CD4-positive, alpha-beta memory T cell (primary cell): ENCODE measurements at places on chromosomes 7 and 10. TPM values are rescaled to one million over a fixed set of nuclear protein-coding genes. Genes with fewer than 3 reads are reported as not detected.
A peak's percentile ranks its signal among the peaks of the same experiment; 100 is the strongest.

NKX2-3 gene
- total RNA-seq = not detected

SVOPL gene
- not detected for total RNA-seq

ANKIB1 gene
- 77.7 TPM for total RNA-seq

OPN1SW gene
- total RNA-seq = not detected

VWA2 gene
- not detected for total RNA-seq

METTL27 gene
- 7.6 TPM for total RNA-seq

AHR gene
- total RNA-seq = 35.2 TPM

- DNase-seq = peak; percentile 86
- no peak overlapping the region for H3K4me3 ChIP-seq
- H3K27ac ChIP-seq = peak overlapping the region; percentile 54
- peaks cover 66% of the 10 kb centered on the region for H3K4me1 ChIP-seq
- no peaks in the 10 kb centered on the region for H3K27me3 ChIP-seq
Observed at GRCh38 chr10:29681676-29682448, 47.1 kb upstream of the SVIL start.

GRCh38 chr7:31957090-31957720 lies 113.0 kb downstream of the PDE1C start:
- no peaks in the 10 kb centered on the region for H3K4me1 ChIP-seq
- no peak overlapping the region for H3K4me3 ChIP-seq
- H3K27me3 ChIP-seq = no peaks in the 10 kb centered on the region
- DNase-seq = no peak

- H3K27me3 ChIP-seq = no peaks in the 10 kb centered on the region
- no peaks in the 10 kb centered on the region for H3K36me3 ChIP-seq
- no peak for DNase-seq
- no peak overlapping the region for H3K27ac ChIP-seq
- no peak overlapping the region for H3K4me3 ChIP-seq
- H3K4me1 ChIP-seq = peaks cover 91% of the 10 kb centered on the region
Observed at GRCh38 chr10:14656052-14656730, 118.5 kb downstream of the FAM107B start.

GRCh38 chr10:5581670-5582566 lies 57.2 kb downstream of the CALML3 start:
- no peak for DNase-seq
- H3K4me3 ChIP-seq = no peak overlapping the region
- H3K27me3 ChIP-seq = no peaks in the 10 kb centered on the region
- H3K27ac ChIP-seq = no peak overlapping the region
- no peaks in the 10 kb centered on the region for H3K36me3 ChIP-seq

DNA sequence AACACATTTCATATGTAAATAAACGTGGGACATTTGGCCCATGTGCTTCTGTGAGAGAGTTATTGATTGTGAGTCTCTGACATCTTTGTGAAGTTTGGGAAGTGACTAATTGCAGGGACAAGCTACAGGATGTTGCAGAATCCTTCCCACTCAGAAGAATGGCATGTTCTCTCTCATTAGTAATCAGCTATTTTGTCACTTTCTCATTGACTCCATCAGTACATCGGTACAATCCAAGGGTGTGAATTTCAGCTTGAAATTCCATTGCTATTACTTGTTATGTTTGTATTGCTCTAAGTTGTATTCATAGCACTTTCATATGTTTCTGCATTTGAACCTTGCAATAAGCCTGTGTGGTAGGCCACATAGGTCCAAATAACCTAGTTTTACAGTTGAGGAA lies 100.0 kb upstream of the KCNMA1 start:
- no peak overlapping the region for H3K4me3 ChIP-seq
- DNase-seq = no peak
- H3K4me1 ChIP-seq = no peaks in the 10 kb centered on the region
- H3K36me3 ChIP-seq = no peaks in the 10 kb centered on the region

GRCh38 chr7:151876899-151877777 lies at the start of gene PRKAG2:
PRKAG2 (minus strand) TSS chr7:151877115; CDS start chr7:151876620, 495 bp downstream.
- peak within 1 kb of the TSS; percentile 90 for H3K4me3 ChIP-seq
- no peaks in the 10 kb centered on the region for H3K36me3 ChIP-seq
- H3K27me3 ChIP-seq = no peaks in the 10 kb centered on the region
- H3K4me1 ChIP-seq = peaks cover 20% of the 10 kb centered on the region
- peak within 1 kb of the TSS; percentile 72 for H3K27ac ChIP-seq

DNA sequence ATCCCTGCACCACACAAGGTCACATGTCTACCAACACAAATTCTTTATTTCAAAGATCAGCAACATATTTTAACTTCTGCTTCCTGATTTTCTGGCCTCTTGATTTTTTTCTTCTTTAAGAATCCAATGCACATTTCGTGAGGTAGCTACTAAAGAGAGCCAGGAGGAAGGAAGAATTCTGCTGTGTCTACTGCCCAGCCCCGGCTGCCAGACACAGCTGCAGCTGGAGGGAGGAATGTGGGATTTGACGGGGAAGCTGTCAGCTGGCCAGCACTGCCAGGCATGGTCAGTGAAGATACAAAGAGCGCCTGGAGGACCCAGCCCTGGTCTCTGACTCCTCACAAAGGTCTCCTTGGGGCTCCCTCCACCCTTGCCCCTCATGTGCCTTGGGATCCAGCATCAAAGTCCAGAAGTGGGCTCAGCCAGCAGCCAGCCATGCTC lies 6.9 kb upstream of the AOC1 start:
- H3K4me1 ChIP-seq = no peaks in the 10 kb centered on the region
- H3K27ac ChIP-seq = no peak overlapping the region
- no peaks in the 10 kb centered on the region for H3K27me3 ChIP-seq

- no peaks in the 10 kb centered on the region for H3K27me3 ChIP-seq
- no peak for DNase-seq
- H3K27ac ChIP-seq = no peak overlapping the region
- no peaks in the 10 kb centered on the region for H3K4me1 ChIP-seq
Observed at GRCh38 chr10:106897719-106898118, 266.8 kb downstream of the SORCS1 start.

DNA sequence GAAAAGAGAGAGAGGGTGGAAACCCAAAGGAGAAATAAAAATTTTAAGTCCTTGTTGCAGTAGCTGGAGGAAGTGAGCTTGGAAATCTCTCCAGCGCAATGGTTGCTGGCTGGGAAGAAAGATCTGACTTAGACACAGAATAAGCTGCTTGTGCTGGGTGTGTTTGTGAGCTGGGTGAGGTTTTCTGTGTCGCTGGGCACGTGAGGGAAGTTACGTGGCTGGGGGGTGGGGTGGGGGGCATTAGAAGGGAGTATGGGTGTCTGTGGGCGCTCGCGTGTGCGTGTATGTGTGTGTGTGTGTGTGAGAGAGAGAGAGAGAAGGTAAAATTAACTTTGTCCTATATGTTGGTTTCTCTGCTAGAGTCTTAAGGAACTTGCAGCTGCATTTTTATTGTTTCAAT lies 11.6 kb downstream of the TCF7L2 start:
- DNase-seq = no peak
- no peak overlapping the region for H3K4me3 ChIP-seq

DNA sequence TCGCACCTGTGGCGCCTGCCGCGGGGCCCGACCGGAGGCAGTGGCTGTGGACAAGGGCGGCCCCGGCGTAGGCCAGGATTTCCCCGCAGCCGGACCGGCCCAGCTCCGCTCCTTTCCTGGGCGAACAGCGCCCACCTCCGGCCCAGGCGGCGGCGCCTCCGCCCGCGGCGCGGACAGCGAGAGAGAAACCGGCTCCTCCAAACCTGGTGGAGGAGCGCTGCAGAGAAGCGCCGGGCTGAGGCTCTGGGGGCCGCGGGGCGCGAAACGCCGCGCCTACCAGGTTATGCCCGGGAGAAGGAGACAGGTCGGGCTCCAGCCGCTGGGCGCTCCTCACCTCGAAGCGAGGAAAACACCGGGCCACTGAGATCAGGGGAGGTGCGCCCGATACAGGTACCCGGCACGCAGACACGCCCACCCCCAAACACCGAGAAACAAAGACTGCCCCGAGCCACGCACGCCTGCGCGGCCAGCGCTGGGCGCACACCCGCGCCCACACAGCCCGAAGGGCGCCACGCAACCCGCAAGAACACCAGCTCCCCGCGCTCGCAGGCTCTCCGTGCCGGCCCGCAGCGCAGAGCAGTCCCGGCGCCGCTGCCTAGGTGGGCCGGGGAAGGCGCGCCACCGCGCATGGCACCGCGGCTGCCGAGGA lies 3.3 kb downstream of the GRID1 start:
- peaks cover 17% of the 10 kb centered on the region for H3K27me3 ChIP-seq
- peaks cover 22% of the 10 kb centered on the region for H3K4me1 ChIP-seq
- H3K27ac ChIP-seq = no peak overlapping the region
- DNase-seq = no peak
- no peak overlapping the region for H3K4me3 ChIP-seq

- H3K36me3 ChIP-seq = no peaks in the 10 kb centered on the region
- no peak for DNase-seq
- no peak overlapping the region for H3K4me3 ChIP-seq
- H3K4me1 ChIP-seq = no peaks in the 10 kb centered on the region
- H3K27me3 ChIP-seq = peaks cover 4% of the 10 kb centered on the region
Observed at GRCh38 chr7:26857506-26858240, 6.7 kb downstream of the SKAP2 start.
